Stimulated activated CD8-positive, alpha-beta memory T cell treated with anti-CD3 and anti-CD28 coated beads, Interleukin-4, amount 100 ng/mL, for 24 hours (primary cell): ENCODE measurements at places on chromosomes 6 and 20.
A peak's percentile ranks its signal among the peaks of the same experiment; 100 is the strongest.

GRCh38 chr6:14452567-14453527, 335.3 kb downstream of the CD83 start:
- DNase-seq, result peak; percentile 24

- no peak for DNase-seq
Measured at GRCh38 chr6:74798302-74798701, 407.6 kb downstream of the COL12A1 start.

- no peak for DNase-seq
Measured at GRCh38 chr6:37008484-37009465, 3.3 kb downstream of the FGD2 start.

DNA sequence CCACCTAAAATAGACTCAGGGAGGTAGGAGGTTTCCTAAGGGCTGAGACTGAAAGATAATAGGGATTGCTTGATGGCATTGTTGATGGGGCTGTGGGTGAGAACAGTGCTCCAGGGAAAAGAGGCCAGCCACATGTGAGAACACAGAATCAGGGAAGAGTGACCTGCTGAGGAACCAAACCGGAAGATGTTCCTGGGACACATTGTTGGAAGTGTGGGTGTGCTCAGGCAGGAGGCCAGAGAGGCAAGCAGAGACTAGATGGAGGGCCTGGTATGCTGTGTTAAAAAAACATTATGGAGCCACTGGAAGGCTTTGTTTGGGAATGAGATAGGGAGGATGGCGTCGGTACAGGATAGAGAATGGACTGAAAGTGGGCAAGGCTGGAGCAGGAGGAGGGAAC, 23.3 kb downstream of the RNF144B start:
- no peak for DNase-seq

- no peak for DNase-seq
Measured at GRCh38 chr6:158619922-158620801, 24.4 kb downstream of the DYNLT1 start.

GRCh38 chr20:50484271-50484976, 25.8 kb upstream of the PTPN1 start:
- DNase-seq, result no peak

GRCh38 chr20:46631212-46631869, 19.9 kb downstream of the SLC13A3 start:
- DNase-seq, result no peak

- DNase-seq, result no peak
Measured at GRCh38 chr20:50628332-50628731, 63.0 kb downstream of the RIPOR3 start.

DNA sequence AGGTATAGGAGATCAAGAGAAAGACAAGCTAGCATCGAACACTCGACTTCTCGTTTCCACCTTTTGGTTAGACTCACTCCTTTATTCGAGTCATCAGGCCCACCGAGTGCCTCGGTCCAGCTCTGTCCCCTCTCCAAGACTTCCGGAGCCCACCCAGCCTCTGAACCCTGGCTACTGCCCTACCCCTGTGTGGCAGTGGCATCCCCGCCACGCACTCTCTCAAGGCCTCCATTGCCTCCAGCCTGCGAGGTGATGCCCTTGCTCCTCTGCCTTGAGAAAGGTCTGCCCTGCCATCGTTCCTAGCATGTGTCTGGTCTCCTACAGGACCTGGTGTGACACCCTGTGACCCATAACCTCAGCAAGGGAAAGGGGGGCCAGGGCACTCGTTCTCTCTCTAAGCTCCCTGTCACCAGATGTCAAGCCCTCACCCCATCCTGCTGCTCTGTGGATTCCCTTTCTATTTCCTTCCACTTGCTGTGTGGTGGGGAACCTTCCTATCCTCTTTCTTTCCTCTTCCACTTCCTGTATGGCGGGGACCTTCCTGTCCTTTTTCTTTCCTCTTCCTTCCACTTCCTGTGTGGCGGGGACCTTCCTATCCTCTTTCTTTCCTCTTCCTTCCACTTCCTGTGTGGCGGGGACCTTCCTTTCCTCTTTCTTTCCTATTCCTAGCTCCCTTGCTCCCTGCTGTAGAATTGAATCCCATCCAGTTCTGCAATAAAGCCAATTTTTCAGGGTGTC, 44.7 kb upstream of the QKI start:
- DNase-seq, result no peak

DNA sequence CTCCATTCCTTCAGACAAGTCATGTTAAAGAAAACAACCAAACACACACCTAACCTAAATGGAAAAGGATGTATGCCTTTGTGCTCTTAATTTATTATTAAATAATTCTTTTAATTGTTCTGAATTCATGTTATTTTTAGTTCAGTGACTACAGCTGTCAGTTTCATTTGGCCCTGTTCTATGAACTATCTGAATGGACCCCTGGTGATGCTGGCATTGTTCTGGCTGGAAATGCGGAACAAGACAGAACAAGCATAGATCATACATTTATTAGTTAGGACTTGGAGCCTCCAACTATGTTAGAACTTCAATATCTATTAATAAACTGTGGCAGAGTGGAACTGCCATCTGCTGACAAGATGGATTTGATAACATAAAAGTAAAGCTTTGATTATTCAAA, 5.7 kb downstream of the MAP3K7 start:
- no peak for DNase-seq

GRCh38 chr20:51016521-51016920, 6.4 kb downstream of the KCNG1 start:
- no peak for DNase-seq

DNA sequence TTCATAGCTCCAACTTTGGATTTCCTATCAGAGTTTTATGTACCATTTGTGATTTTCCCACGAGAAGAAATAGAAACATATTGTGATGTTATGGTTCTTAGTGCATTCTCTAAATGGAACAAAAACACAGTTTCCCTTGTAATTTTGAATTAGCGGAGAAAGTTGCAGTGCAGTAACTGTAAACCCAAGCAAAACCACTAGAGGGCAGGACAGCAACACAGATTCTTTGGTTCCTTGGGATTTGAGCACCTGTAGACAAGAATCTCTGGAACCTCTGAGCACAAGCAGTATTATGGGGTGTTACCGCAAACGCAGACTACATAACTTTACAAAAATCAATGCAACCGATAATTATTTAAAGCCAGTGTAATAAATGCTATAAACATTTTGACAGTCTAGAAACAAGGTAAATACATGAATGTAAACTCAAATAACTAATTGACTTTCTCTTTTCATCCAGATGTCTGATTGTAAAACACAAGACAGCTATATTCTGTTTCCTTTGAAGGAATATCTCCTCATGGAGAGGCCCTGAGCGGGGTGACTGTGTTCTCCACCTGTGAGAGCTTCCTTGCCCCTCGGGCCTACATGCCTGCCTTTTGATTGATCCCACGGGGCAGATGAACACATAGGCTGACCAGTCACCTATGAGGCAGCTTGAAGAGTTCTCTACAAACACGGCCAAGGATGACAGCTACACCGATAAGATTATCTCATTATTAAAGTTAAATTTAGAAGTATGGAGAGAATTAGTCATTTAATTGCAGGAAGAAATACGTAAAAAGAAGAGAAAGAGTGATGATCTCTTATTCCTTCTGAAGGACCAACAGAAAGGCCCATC, 67.5 kb upstream of the COL21A1 start:
- DNase-seq, result no peak

DNA sequence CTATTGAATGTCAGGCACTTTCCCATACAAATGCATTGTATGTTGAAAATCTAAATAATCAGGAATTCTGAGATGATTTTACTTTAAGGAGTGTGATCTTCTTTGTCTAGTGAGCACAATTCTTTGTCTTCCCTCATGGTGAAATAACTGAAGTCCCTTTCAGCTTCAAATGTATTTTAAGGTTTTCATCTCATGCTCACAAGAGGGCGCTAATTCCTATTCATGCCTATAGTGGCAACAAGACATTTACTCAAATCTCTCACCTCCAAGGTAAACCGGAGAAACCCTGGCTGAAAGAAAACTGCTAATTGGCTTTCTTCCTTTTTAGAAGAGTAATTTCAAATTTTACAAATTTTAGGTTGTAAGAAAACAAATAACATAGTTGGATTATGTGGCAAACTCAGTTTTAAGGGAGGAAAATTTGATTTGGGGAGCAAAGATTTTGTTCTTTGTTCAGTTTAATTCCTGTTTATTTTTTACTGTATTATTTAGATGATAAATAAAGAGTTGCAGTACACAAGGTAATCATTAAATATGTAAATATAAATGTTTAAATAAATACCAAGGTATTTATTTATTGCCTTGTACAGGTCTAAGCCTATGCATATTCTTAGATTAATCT, 69.1 kb downstream of the SLC35F1 start:
- DNase-seq, result no peak

DNA sequence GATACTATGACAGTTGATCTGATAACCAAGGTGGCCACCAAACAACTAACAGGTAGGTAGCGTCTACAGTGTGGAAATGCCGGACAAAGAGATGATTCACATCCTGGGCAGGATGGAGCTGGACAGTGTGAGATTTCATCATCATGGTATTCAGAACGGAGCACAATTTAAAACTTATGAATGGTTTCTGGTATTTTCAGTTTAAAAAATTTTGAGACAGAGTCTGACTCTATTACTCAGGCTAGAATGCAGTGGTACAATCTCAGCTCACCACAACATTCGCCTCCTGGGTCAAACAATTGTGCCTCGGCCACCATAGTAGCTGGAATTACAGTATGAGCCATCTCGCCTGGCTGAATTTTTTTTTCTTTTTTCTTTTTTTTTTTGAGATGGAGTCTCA, 43.8 kb downstream of the CEP57L1 start:
- no peak for DNase-seq

DNA sequence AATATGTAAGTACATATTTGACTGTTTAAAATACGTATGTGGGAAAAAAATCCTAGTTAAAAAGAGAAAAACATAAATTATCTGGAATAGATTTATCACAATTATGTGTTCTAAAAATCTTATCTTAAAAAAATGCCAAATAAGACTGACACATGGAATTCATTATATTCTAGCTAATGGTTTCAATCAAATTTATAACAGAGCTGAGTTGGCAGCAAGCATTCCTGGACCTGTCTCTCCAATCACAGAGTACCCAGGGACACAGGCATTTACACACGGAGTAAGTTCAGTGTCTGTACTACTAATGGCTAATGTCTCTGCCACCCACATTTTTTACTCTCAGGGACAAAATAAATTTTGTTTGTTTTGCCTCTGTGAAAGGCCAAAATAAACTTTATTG, 122.3 kb downstream of the RPS12 start:
- no peak for DNase-seq

DNA sequence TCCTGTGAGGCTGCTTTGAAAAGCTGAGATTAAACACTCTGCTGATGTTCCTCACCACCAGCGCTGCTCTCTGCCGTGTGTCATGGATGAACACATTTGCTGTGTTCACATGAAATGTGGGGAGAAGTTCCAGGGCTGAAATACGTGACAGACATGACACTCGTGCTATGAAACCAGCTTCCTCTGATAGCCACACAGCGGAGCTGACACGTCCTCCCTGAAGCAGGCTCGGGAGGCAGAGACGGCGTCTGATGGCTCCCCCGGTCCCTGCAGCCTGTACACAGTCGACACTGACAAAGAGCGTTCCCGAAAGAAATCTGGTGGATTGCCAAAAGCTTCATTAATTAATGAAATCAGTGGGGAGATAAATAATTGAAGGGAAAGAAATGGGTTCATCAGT, 17.5 kb downstream of the AGPAT4 start:
- DNase-seq, result no peak

DNA sequence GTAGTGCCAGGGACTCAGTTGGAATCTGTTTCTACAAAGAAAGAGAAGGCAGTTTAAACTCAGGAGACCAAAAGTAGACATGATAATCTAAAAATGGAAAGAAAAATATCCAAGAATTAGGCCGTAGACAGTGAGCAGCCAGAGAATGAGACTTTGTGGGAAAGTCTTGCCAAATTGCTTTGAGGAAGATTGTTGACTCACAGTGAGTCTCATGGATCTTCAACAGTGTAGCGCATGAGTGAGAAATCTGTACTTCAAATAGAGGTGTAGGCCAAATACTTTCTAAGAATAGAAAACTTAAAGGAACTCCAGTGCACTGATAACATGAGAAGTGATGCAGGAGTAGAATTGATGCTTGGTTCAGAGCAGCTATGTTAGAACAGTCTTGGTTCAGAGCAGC, 284.5 kb downstream of the HTR1B start:
- no peak for DNase-seq

DNA sequence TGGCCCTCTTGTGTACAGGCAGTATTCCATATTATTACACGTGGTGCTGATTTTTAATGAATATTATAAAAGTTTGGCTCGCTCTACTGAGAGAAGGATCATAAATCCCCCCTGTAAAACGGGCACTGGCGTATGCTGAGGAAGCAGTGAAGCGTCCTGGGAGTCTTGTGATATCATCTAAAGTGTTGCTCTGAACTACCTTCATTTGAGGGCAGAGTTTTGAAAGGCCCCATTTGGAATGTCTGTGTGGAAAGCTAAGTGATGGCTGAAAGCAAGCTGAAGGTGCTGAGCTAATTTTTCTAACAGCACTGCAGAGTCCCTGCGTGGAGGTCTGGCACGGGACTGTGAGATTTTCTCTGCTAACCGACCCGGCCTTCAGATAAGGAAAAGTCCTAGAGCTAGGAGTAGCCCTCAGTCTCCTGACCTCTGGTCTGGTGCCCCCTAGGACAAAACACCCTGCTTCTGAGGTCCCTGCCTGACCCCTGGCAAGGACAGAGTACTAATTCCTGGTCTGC, 1.3 kb upstream of the BACH2 start:
- no peak for DNase-seq

GRCh38 chr6:53179961-53180651, 31.5 kb upstream of the GCM1 start:
- DNase-seq, result no peak

DNA sequence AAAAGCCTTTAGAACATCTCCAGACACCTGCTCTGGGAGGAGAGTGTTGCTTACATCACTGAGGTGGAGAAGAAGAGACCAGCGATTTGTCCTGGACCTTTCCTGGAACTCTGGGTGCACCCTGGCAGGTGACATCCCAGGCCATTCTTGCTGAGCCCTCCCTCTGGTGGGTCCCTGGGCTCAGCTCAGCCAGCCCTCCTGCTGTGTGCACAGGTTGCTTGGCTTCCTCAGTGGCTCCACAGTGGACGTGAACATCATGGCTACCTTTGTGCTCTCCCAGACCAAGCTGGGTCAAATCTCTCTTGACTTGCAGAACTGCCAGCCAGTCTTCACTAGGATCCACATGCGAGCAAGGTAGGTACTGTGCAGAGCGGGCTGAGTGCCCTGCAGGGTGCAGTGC, 19.9 kb upstream of the BPIFA2 start:
- no peak for DNase-seq

GRCh38 chr6:50353603-50354002, 303.9 kb upstream of the DEFB112 start:
- DNase-seq, result no peak

GRCh38 chr6:152874846-152875568, 107.8 kb downstream of the FBXO5 start:
- no peak for DNase-seq
